NCI-H1105 (cell line): ENCODE measurements at places on chromosomes 6 and 20.

- DNase-seq, result no peak
These were observed 9.3 kb upstream of the KIF25 start for GRCh38 chr6:167988154-167988495.

DNA sequence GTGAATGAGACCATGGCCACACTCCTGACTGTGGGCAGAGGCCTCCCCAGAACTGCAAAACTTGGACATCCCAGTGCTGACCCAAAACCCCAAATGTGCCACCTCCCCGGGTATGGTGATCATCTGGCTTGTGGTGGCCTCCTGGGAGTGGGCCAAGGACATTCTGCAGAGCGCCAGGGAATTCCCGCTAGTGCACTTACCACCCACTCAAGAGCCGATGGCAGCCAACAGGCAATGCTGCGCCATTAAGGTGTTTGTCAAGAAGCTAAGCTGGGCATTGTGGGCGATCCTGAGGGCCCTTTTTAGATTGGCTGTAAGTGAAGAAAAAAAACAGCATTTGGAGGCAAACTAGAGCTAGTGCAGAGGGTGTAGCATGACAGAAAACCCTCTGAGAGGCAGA, 9.4 kb downstream of the MMP24 start:
- no peak for DNase-seq

DNA sequence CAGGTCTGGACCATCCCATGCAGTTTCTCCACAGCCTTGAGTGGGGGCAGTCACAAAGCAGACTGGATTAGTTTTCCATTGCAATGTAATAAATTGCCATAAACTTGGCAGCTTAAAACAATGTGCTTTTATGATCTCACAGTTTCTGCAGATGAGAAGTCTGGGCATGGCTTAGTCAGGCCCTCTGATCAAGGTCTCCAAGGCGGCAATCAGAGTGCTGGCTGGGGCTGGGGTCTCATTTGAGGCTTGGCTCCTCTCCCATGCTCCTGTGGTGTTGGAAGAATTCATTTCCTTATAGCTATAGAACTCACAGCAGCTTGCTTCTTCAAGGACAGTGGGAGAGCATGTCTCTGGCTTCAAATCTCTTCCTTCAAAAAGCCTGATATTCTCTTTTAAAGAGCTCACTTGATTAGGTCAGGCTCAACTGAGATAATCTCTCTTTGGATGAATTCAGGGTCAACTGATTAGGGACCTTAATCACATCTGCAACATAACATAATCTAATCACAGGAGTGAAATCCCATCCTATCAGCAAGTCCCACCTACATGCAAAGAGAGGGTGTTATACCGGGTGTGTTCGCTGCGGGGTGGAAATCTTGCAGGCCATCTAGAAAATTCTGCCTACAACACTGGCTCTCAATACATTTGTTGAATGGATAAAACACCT, 77.4 kb upstream of the SULF2 start:
- DNase-seq, result no peak

DNA sequence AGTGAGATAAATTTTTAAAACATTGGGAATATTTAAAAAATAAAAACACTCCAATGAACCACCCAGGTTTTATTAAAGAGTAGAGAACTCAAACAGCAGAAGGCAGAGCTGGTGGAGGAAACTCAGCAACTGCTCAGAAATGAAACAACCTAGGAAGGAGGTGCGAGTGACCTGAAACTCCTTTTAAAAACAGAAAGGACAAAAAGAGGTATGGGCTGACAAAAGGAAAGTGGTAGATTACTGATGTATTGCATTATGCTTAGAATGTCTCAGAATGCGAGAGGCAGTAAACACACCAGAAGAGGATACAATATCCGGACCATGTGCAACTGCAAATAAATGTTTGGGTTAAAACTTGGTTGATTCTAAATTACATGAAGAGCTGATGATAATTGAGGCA, 97.6 kb downstream of the ESR1 start:
- DNase-seq, result no peak

- DNase-seq, result no peak
These were observed 17.7 kb downstream of the HBS1L start for GRCh38 chr6:135036731-135037420.

DNA sequence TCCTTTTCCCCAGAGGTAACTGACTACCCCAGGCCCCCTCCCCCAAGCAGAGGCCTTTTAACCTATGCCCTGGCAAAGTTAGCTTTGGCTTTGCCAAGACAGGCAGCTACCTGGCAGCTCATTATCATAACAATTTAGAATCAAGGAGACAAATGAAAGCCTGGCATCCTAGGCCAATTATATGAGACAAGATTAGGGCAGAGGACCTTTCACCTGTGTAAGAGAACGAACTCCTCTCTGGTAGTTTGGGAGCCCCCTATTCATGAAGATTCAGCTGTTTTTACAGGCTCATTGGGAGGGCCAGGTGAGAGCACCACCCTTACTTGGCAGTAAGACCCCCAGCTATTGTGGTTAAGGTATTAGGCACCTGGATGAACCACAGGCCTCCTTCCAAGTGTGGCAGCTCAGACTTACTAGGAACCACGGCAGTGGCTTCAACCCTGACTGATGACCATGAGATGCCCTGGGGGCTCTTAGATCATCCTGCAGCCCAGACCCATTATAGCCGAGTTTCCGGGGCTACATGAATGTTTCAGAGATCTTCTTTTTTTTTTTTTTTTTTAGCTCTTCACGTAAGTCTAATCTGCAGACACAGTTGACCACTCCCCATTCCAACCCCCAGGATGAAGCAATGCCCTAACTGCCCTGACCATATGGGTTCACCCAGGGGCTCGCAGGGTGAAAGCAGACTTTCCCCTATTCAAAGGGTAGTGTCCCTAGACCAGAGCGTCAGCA, 56.2 kb downstream of the RAB44 start:
- peak; percentile 30 for DNase-seq

- no peak for DNase-seq
These were observed 57.9 kb upstream of the MANEA start for GRCh38 chr6:95519228-95520037.

DNA sequence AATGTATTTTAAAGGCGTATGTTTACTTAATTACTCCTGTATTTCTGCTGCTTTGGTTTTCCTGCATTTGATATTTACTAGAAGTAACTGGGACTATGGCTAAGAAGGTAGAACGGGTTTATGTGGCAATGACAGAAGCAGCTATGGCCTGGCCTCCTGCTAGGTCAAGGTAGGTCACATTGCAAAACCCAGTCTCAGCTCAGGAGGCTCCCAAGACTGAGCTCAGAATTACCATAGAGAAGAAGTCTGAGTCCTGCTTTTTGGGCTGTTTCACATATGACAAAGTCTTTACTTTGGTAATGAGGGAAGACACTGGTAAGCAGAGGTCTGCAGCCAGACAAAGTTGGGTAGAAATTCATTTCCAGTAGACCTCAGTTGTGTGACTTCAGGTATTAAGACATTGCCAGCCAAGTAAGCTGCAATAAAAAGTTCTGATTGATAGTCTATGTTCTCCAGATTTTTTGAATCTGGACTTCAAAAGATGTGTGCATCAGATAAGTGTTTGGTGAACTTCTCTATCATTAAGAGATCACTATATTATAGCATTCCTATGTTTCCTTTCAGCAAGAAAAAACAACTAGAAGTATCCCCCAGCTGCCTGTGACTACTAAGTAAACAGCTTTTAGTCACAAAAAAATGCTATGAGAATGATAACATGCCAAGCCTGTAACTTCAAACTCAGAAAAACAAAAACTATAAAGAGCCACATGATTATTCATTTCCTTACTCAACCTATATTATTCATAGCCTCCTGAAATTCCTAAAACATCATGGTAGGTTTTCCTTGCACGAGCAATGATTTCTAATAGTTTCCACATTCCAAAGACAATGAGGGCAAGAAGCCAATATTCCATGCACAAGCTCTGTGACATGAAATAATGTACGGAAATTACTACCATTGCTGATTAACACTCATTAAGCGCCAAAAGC, 312.3 kb downstream of the HAO1 start:
- DNase-seq, result no peak

DNA sequence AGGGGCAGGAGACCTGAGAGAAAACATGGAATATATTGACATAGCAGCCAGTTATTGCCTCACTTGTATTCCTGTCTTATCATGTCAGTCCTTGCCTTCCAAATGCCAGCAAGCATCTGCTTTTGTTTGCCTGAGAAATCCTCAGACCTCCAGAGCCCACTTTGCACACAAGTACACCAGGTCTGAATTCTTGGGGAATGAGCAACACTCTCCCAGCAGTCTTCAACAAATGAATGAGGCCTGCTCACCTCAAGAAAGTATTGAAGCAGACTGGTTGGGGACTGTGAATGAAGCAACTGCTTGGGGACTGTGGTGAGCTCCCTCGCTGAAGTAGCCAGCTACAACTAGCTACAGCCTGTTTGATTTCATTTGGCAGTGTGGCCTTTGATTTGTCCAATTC, 172.8 kb upstream of the SPTLC3 start:
- no peak for DNase-seq

GRCh38 chr6:89681983-89682564, 43.5 kb upstream of the LYRM2 start:
- DNase-seq, result no peak

- no peak for DNase-seq
These were observed 34.7 kb downstream of the FAM184A start for GRCh38 chr6:119043783-119044182.

DNA sequence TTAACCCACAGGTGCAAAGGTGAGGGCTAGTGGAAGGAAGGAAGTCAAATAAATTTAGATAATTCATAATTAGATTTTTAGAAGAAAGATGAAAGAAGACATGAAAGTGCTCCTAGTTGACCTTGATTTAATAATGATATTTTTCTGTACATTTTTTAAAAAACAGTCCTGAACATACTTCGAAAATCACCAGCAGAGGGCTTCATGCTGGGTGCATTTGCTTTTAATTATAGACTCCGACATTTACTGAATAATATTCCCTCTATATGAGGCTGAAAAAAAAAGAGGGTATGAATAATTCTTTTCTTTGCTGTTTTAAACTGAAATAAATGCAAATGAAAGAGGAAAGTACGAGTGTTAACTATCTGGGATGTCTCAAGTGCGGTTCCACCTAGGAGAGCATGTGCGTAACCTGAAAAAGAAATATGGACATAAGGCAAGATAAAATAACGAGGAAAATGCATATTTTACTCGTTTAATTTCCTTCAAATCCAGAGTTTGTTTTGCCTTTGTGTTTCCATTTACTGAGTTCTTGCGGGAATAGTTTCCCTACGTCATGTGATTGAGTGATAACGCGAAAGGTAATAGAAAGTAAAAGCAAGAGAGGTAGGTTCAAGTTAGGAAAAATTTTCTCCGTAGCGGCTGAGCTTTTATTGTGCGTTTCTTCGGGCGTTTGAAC, 3.1 kb upstream of the TFAP2B start:
- DNase-seq, result no peak

DNA sequence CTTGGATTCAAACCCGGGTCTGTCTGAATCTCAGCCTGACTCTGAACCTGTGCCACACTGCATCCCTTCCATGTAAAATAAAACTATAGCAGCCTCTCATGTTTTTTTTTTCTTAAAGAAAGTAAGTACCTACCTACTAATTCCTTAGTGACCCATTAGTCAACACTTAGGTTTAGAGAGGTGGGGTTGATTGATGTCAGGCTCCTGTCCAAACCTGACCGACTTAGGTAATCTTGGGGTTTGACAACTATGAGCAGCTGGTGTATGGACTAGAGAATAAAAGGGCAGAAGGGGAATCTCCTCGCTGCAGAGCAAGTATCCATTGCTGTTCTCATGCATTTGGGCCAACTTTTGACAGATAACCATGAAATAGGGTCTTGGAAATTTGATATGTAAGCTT, 6.5 kb downstream of the NKAIN2 start:
- DNase-seq, result peak; percentile 43

GRCh38 chr6:105459049-105459448, 56.2 kb upstream of the PREP start:
- DNase-seq, result no peak

GRCh38 chr6:167707686-167708500, 118.8 kb upstream of the AFDN start:
- no peak for DNase-seq

GRCh38 chr6:161624111-161624510, 350.2 kb upstream of the AGPAT4 start:
- DNase-seq, result no peak

- DNase-seq, result peak; percentile 81
These were observed 8.3 kb upstream of the NCOA3 start for GRCh38 chr20:47493175-47493962.
